ENCODE measurements at places on chromosomes 11 and 22.
A peak's percentile ranks its signal among the peaks of the same experiment; 100 is the strongest.

DNA sequence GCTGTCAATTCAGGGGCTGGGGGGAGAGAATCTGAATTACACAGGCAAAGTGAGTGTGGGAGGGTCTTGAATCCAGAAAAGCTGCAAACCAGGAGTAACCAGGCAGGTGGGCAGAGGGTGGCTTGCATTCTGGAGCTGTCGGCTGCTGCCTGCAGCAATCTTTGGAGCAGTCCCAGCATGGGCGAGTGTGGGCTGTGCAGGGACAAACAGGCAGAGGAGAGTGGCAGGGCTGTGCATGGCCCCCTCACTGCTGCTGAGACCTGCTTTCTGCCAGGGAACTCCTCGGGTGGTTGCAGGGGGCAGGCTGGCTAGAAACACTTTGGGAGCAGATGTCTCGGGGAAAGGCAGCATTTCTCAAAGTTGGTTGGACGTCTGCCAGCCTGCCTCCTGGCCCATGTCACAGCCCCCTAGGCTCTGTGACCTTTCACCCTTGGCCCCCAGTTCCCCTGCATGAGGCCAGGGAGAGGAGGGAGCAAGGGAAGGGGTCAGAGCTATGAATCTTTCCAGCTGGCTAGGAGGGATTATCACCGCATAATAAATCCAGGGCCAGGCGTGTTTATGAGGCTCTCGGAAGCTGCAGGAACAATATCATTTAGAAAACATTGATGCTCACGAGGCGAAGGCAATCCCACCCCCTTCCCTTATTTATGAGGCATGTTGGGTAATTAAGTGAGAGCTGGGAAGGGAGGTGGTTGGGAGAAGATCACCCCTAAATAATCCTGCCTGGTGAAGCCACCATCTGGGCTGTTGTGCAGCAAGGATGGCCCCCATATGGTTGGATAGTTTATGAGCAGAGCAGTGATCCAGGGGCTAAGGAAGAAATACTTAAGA lies 212.3 kb upstream of the NCAM1 start:
- no peak for DNase-seq

DNA sequence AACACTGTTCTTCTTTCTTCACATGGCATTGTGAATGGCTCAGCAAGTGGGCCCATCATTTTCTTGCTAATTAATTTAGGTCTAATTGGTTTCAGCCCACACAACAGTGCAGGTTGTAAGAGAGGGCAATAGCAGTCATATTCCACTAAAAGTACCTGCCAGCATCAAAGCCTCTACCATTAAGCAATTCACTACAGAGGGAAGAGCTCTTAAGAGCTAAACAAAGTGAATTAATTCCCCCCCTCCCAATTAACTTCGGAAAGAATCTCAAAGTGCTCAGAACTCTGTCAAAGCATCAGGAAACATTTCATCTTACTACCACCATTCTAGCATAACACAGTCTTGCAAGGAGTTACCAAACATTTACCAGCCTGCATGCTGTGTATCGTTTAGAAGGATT lies 133.9 kb upstream of the UBASH3B start:
- DNase-seq = no peak

DNA sequence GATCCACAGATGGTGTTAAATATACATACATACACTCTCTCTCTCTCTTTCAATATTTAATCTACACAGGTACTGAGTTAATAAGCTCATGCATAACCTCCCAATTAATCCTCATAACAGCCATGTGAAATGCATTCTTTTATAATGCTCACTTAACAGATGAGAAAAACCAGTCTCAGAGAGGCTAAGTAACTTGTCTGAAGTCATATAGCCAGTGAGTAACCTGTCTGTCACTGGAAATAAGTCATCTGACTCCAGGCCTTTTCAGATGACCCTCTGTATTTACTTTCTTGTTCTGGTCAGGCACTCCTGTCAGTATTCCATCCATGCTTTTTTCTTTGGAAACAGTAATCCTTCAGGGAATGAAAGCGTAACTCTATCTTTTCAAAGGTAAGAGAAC lies 594.0 kb upstream of the TENM4 start:
- DNase-seq = no peak

DNA sequence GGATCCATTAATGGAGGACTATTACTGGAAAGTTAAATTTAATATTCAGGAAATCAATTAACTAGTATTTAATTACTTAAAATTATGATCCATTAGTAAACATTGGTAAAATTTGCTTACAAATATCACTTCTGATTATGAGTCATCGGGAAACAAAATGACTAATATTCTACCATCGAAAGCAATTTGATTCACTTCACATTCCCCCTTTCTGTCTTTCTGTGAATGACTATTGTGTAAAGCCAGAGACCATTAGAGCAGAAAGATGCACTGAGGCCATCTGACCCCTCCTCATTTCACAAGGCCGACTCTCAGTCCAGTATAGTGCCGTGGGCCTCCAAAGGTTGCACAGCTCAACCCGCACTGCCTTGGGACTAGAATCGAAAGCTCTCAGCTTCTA lies 619.0 kb downstream of the OPCML start:
- peak; percentile 1 for DNase-seq

- no peak for DNase-seq
These were observed 19.2 kb upstream of the KDM2A start for GRCh38 chr11:67099831-67100324.

- DNase-seq = no peak
These were observed 80.3 kb downstream of the ALX4 start for GRCh38 chr11:44229624-44230023.

- DNase-seq = no peak
These were observed 100.6 kb downstream of the WNT7B start for GRCh38 chr22:45876136-45877035.

DNA sequence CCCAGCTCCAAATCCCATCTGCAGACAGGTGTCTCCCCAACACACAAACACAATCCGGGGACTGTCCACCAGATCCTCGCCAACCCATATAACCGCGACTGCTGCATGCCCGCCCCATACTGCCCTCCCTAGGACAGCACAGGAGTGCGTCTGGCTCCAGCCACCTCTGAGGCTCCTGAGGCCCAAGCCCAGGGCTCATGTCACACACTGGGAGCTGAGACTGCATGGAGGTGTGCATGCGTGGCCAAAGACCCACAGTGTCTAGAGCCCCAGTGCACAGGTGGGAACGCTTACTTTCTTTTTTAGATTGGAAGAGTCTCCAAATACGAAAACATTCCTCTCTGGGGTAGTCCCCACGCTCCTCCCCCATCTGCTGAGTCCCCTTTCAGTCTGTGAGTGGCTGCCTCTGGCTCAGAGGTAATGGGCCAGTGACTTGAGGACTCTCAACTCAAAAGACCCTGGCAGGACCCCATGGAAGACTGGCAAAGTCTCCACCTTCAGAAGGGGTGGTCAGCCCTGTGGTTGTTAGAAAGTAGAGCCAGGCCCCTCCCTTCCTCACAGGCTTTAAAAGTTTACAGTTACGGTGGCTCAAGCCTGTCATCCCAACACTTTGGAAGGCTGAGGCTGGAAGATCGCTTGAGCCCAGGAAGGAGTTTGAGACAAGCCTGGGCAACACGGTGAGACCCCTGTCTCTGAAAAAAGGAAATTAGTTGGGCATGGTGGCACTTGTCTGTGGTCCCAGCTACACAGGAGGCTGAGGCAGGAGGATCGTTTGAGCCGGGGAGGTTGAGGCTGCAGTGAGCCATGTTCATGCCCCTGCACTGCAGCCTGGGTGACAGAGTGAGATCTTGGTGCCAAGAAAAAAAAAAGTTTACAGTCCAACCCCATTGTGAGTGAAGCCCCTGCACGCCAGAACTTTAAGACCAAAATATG lies 2.3 kb downstream of the CBX7 start:
- no peak for DNase-seq

- no peak for DNase-seq
These were observed 627.5 kb downstream of the BUD13 start for GRCh38 chr11:116145187-116145865.

DNA sequence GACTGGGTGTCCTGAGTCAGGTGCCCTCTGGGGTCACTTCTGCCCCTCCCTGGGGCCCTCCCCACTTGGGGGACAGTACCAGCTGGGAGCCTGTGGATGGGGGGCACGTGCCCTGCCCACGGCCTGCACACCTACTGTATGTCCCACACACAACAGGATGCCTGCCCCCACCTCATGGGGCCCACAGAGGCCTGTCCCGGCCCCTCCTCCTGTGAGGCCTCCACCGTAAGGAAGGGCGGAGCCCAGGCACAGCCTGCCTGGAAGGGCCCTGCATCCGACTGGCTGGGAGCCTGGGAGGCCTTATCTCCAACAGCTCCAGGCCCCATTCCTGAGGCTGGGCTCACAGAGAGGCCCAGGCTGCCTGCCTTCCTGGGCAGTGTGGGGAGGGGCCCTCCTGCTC lies 47.8 kb downstream of the BRSK2 start:
- no peak for DNase-seq

GRCh38 chr11:117734601-117735024 lies 62.4 kb downstream of the DSCAML1 start:
- DNase-seq = no peak

DNA sequence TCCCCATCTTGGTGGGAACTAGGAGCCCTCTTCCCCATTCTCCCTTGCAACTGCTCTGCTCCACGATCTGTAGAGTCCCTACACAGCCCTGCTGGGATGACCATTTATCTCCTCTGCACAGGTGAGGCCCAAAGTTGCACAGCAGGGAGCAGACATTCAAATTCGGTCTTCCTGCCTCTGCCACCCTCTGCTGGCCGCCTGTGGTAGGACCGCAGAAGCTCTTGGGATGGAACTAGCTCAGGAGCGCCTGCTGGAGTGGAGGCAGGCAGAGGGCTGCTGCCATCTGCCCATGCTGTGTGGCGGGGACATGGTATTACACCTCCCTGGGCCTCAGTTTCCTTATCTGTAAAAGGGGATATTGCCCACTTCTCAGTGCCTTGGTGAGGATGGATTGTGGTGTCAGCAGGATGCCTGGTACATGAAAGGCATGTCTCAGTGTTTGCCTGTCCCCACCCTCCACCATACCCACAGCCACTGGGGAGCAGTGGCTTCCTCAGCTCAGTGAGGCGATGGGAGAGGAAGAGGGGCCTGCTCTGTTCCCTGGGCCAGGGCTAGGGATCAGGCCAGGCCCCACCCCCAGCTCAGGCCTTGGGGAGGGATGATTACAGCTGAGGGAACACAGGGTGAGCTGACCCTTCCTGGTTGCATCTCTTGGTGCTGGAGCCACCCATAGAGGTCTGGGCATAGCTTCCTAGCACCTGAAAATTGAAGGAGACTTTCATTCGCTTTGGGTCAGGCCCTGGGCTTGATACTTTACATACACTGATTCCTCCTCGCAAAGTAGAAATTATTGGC lies 11.3 kb upstream of the OMP start:
- DNase-seq = peak; percentile 75

- DNase-seq = no peak
These were observed 63.7 kb downstream of the CYTH4 start for GRCh38 chr22:37345863-37346504.

DNA sequence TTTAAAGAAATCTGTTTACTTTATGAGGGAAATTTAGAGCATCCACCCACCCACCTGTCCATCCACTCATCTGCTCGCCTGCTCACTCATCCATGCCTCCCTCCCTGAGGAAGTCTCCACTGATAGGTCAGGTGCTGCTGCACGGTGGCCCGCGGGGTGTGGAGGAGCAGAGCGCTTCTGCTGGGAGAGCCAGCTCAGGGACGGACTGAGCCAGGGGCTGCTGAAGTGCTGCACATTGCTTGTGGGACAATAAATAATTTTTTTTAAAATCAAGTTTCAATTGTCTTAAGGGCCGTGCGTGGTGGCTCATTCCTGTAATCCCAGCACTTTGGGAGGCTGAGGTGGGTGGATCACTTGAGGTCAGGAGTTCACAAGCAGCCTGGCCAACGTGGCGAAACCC lies 148.9 kb downstream of the TBC1D22A start:
- DNase-seq = no peak

DNA sequence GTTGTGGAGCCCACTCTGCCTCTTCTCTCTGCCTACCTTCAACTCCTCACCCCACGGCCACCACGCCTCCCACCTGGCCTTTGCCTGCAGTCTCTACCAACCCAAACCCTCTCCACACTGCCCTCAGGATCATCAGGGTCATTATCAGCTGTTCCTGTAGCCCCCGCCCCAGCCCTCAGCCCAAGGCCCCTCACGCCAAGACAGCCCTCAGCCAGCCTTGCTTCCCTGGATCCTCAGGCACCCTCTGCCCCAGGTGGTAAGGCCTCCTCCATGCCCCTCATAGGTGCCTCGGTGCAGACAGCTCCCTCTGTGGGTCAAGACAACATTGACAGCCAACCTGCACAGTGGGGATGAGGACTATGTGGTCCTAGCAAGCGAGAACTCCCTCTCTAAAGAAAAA lies 1.7 kb downstream of the SBF1 start:
- DNase-seq = peak; percentile 62

DNA sequence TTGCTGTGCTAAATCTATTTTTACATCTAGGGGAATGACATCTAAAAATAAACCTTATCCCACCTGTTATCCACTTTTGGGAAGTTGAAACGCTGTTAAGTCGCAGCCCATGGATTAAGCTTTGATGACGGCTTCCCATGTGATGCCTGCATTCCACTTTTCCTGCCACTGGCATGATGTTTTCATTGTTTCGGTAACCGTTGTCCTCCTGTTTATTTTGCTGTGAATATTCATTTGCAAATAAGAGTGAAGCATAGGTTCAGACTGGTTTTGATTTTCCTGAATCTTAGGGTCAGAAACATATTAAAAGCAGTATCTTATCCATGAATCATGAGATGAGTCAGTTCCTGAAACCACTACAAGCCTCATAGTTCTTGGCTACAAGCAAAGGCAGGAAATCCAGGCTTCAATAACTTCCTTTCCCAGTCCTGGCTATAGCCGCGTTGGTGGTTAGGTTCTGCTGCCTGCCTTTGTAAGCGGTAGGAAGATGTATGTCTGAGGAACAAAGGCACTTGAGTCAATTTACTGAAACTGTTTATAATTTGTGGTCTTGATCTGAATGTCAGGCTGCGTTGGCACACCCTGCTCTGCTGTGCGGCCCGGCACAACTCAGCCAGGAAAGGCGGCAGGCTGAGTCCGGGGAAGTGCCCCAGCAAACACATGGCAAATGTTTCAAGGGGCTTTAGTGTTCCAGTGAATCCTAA lies 19.4 kb downstream of the TEAD1 start:
- DNase-seq = peak; percentile 32

GRCh38 chr22:23984430-23984829 lies 4.5 kb downstream of the GSTT2 start:
- peak; percentile 59 for DNase-seq

DNA sequence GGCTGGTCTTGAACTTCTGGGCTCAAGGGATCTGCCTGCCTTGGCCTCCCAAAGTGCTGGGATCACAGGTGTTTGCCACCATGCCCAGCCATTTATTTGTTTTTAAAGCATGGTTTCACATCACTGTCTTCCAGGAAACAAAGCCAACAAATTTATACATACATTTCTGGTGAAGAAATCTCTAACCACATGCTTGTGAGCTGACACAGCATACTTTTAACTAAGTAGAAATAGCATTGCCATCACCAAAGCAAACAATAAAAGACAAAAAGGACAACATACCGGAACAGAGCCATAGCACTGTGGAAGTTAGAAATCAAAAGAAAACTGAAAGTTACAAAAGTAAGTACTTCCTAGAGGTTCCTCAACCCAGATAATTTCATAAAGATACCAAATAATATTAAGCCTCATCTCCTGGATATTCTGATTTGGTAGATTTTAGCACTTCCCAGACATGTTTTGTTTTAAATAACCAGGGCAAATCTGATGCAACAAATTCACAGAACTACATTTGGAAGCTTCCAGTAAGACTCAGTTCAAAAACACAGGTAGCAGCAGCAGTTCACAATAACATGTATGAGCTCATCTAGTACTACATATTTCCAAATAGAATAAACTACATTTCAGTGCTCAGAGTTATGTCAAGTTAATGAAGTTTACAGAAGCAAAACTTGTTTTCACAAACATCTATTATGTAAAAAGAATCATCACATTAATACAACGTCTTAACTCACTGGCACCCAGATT lies 70.6 kb downstream of the RRAS2 start:
- peak; percentile 19 for DNase-seq
